ENCODE measurements at places on chromosomes 5 and 9.

DNA sequence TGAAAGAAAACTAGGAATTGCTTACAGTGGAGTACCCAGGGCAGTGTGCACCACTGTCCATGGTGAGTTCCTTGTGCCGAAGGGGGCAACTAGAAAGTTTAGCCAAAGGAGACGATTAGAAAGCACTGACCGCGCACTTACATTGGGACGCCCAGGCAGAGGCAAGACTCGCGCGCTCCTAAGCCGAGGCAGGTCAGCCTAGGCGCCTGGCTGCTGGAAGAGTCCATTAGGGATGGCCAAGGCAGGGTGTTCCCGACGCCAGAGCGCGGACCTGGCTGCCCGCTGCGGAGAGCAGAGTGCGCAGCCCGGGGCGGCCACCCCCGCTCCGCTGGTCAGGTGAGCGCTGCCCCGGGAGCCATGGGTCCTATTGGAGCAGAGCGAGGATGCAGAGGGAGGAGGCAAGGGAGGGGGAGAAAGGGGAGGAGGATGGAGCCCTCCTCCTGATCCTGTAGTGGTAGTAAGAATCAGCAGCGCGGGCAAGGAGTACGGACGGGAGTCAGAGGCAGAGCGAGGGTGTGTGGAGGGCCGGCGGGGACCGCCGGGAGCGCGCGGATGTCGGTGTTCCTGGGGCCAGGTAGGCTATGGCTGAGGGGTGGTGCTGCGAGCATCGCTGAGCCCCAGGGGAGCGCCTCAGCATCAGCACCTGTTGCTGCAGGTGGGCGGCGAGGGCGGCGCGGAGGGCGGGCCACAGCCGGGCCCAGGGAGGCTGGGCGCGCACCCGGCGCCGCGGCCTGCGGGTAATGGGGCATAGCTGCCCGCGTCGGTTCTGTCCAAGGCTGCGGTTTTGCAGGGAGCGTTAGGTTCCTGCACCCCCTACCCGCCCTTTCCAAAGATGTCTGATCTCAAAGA is at the start of gene ADGRV1:
Gene ADGRV1, plus strand, starts transcription at position 454 of the 849 bp plus-strand sequence. Its CDS starts 99 bp downstream, at position 553.
- no peak for DNase-seq

GRCh38 chr5:160616712-160617497 is 195.2 kb downstream of the PTTG1 start:
- no peak for DNase-seq

DNA sequence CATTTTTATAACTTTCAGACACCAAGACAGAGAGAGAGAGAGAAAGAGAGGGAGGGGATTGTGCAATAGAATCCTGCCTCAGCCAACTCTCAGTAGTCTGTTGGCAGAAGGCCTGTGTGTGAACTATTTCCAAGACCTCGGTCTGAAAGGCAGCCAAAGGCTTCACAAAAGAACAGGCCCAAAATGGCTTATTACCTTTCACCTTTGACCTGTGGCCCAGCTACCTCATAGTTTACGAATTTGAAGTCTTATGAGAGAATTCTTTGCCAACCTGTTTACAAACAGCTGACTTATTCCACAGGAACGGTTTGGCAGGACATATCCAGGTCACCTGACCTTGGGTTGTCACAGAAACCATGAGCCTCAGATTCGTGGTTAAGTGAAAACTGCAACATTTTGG is 48.6 kb downstream of the NR2F1-AS1 start:
- no peak for DNase-seq

- DNase-seq, result no peak
These were observed 1.1 kb downstream of the WDR5 start for GRCh38 chr9:134136996-134137299.

GRCh38 chr5:137191179-137191578 is 307.9 kb downstream of the SPOCK1 start:
- no peak for DNase-seq

- no peak for DNase-seq
These were observed 169.6 kb downstream of the MELK start for GRCh38 chr9:36742264-36742663.

GRCh38 chr9:97854696-97855485 is 1.9 kb downstream of the FOXE1 start:
- no peak for DNase-seq

DNA sequence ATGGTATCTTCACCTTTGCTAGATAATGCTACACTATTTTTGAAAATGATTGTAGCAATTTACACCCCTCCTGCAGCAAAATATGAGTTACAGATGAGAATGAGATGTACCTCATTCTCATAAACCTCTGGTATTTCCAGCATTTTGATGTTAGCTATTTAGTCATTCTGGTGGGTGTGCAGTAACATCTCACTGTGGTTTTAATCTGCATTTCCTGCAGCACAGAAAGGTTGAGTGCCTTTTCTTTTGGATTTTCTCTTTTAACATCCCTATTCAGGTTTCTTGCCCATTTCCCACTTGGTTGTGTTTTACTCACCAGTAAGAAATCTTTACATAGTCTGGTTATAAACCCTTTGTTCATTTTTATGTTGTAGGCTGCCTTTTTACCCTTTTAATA is 206.2 kb downstream of the NR3C1 start:
- no peak for DNase-seq

DNA sequence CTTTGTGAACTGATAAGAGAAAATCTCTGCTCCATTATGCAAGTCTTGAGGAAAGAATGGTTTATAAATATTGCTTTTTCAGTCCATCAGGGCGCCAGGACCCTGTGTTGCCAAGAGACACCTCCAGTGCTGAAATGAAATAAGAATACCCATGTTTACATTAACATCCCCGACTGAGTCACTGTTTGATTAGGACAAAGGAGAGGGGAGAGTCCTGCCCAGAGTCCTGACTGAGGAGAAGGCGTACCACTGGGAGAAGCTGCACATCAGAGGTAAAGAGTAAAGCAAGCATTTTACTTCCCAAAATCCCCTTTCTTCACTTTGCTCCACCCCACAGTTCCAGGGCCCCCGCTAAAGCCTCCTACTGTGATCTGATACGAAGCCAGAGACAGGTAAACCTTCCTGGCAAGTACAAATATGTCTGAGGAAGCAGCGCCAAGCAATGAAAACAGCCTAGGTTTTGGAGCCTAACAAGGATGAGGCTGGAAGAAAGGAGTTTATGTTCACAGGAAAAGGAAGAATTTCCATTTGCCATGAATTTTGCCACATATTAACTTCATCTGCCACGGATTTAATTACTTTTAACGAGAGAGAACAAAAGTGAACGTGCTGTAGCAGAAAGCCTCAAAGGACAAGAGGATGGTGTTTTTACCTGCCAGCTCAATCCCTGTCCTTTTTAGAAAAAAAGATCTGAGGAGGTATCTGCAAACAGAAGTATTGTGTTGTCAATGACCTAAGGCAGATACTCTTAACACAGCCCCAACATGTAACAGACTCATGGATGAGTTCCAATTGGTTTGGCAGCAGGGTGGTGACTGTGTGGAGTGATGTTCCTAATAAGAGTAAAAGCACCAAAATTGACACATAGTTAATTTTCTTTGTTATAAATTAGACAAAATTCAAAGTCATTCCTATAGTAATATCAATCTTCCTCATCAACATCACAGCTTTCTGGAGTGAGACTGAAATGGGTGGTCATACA is 209.4 kb upstream of the TLE4 start:
- DNase-seq, result no peak

- DNase-seq, result no peak
These were observed 41.1 kb downstream of the FGF1 start for GRCh38 chr5:142644640-142645361.

DNA sequence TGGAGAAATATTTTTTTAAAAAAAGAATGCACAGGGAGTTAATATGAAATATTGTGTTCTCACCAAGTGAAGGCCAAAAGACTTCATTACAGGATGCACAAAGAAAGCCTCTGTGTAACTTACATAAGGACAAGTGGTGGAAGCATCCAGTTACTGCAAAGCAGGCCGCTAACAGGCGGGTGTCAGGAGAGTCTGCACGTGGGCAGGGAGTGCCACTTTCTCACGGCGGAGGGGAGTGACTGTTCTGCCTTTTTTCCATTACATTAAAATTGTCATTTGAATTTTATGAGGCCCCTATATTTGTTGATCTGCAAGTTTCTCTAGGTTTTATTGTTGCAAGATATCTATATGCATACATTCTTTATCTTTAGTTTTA is 28.1 kb upstream of the SPATA31E1 start:
- no peak for DNase-seq

GRCh38 chr5:136686192-136686872 is 321.0 kb upstream of the TRPC7 start:
- DNase-seq, result no peak

DNA sequence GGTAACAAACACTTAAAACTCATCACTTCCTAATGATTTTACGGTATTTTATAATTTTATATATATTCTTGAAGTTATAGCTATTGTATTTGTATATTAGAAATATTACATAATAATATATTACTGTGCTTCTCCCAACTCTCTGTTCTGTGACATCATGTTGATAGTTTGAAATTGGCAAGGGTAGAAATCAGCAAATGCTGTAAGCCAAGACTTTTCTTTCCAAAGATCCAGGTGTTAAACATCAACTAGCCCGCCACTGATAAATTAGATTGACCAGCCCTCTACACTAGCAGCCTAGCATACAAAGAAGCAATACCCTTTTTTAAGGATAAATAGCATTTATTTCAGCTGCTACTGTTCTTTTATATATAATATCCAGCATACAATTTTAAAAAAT is 122.9 kb downstream of the PRELID2 start:
- no peak for DNase-seq

DNA sequence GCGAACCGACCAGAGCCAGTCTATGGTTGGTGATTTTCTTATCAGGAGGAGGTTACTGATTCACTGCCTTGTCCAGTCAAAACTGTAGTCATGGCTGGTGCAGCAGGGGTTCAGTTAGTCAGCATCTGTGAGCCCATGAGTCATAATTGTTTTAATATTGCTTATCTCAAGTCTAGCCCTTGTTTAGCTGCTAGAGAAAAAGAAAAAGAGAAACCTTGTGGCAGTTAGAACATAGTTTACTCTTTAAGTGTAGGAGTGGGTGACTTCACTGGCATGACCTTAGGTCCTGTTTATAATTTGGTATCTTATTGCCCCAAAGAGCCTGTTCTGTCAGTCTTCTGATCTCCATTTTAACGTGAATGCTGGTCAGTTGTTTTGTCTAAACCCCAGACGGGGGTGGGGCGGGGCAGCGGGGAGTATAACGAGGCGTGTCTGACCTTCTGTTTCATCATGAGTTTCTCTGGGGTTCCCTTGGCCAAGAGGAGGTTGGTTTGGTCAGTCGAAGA is 76.9 kb upstream of the NFIL3 start:
- no peak for DNase-seq

GRCh38 chr9:134341306-134341705 is 15.1 kb downstream of the RXRA start:
- DNase-seq, result peak; percentile 65

DNA sequence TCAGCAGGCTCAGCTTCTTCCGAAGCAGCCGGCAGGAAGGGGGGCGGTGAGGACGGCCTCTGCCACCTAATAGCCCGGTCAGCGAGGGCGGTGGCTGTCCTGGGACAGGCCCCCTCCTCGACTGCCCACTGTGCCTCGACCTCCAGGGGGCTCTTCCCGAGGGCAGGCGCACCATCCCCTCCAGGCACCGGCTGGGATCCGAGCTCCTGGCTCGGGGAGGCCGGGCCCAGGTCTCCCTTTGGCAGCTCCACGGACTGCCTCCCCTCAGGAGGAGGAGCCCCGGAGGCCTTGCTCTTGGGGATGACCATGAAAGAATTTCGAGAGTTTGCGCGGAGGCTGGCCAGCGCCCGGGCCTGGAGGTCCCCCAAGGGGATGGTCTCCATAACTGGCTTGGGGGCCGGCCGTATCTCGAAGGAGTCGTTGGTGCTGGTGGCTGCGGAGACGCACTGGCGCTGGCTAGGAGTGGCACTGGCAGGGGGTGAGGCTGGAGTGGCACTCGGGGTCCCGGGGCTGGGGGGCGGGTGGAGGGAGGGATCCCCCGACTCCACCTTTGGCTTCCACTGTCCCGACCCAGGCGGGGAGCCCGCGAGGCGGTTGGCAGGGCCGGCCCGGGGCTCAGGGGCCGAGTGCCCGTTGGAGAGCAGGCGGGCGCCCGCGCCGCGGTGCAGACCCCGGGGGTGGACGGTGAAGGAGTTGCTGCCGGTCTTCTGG is 975 bp downstream of the TPRN start:
- DNase-seq, result no peak

GRCh38 chr5:150122158-150122510 is 33.5 kb downstream of the PDGFRB start:
- DNase-seq, result peak; percentile 83

DNA sequence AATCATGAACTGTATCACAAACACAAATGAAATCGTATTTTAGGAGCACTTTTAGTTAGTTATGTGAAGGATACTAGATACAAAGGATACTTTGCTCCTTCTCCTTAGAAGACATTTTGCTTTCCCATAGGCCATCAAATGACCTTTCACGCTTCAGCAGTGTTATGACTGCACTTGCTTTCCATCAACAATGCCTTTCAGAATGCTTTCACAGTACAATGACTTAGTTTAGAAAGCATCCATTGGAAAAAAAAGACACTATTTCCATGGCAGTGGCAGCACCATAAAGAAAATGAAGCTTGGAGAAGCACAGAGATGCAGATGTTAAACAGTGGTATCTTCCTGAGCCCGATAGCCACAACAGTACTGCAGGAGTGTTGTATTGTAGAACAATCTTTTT is 203.9 kb downstream of the PCSK1 start:
- DNase-seq, result no peak

- no peak for DNase-seq
These were observed 6.2 kb upstream of the SPINK4 start for GRCh38 chr9:33233626-33234342.

GRCh38 chr9:135262248-135262647 is 174.8 kb downstream of the OLFM1 start:
- no peak for DNase-seq

DNA sequence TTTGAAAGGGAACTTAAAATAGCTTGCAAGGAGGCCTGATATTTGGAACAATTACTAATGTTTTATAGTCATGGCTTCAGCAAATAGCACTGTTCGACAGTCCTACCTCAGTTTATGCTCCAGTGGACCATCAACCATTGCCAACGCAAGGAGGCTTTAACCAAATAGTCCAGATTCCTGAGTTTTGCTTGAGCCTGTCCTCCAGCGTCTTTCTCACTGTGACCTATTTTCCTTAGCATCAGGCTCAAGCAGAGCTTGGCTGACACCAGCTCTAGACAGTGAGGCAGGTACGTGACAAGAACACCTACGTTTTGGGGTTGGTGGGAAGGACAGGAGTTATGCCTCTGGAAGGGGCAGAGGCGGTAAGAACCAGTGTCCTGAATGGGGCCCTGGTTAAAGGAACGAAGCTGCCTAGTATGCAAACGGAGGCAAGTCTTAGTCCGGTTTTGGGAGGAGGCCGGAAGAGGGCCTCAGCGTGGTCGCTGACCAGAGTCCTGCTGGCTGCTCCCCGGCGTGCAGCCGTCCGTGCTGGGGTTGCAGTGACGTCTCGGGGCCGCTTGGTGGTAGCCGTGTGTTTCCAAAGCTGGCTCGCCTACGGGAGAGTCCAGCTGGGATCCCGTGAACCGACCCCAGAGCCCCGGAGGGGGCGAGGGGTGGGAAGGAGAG is 998 bp upstream of the FGF18 start:
- DNase-seq, result peak; percentile 32
